Calu3 (cell line): ENCODE measurements at places on chromosomes 3 and 15. TPM values are rescaled to one million over a fixed set of nuclear protein-coding genes. Genes with fewer than 3 reads are reported as not detected.

TMEM108 gene
- total RNA-seq: not detected in 2 replicates

IL17RC gene
- total RNA-seq: 19.1 and 24.7 TPM in 2 replicates

LRRIQ4 gene
- total RNA-seq: 0.27 TPM in 1 of 2 replicates, not detected in the other

SLC22A13 gene
- 3.2 and 3.5 TPM in 2 replicates for total RNA-seq

DNA sequence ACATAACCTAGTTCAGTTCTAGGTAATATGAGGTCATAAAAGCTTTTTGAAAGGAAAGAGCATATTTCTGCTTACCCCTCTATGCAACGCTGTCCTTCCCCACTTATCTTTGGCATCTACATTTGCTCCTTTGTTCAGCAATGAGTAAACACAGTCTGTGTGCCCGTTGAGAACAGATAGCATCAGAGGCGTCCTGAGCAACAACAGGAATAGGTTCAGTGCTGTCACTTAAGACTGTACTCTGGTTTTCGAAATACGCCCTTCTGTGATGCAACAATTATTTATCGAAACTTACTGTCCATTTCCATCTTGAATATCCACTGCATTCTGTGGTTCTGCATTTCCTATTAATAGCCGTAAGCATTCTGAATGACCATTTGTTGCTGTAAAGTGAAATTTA is 84.4 kb downstream of the BTD start:
- no peak for DNase-seq

DNA sequence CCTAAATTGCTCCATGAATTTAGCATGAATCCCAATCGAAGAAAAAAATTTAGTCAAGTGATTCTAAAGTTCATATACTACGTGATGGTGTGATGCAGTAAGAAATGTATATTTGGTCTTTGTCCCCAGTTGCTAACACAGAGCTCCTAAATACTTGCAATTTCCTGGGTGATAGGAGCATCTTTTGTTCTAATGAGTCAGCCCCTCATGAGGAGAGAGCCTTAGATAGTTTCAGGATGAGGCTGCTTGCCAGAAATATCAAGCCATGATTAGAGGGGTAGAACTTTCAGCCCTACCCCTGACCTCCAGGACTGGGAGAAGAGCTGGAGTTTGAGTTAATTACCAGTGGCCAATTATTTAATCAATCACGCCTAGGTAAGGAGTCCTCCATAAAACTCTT is 170.2 kb downstream of the PDE8A start:
- no peak for DNase-seq

DNA sequence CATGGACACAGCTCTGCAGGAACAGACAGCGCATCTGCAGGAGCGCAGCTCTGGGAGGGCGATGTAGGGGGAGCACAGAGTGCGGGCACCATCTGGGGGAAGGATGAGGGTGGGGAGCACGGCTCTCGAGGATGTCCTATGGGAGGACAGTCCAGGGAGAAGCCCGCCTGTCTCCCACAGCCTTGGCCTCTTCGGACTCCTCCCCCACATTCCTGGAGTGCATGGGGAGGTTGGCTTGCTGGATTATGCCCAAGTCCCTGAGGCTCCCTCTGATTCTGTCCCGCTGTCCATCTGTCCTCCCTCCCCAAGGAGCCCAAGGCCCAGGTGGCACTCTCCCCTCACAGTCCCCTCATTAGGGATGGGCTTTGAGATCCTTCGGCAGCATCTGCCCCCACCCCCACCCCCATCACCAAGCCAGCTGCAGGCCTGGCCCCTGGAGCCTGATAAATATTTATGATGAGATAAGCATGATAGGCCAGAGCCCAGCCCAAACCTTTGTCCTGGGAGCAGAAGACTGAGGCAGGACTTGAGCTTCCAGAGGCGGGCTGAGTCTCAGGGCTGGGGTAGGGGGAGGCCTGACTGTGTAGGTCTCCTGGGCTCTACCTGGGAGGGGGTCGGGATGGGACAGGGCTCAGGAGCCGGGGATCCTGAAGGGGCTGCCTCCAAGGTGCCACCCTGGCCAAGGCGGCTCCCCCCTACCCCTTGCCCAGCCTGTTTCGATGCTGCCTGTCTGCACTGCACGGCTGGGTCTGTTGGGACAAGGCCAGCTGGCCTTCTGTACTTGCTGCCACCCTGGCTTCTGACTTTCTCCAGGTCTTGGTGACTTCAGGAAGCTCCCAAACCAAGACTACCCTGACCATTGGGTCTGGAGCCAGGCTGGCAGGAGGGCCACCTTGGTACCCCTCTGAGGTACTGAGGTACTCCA is 28.6 kb upstream of the SEMA3F start:
- no peak for DNase-seq

DNA sequence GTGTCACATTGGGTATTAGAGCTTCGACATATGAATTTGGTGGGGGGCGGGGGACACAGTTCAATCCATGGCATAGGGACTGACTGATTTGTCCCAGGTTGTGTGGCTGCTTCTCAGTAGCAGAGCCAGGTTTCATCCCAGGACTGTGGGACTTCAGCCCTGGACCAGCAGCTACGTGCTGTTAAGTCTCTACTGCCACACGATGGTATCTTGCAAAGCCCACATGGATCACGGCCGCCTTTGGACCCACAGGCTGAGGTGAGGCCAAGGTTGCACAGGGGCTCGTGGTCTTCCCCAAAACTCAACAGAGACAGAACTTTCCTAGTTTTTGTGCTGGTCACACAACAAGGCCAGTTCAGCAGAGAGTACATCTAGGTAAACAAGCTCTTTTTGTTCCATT is 97.4 kb downstream of the LRRK1 start:
- no peak for DNase-seq

DNA sequence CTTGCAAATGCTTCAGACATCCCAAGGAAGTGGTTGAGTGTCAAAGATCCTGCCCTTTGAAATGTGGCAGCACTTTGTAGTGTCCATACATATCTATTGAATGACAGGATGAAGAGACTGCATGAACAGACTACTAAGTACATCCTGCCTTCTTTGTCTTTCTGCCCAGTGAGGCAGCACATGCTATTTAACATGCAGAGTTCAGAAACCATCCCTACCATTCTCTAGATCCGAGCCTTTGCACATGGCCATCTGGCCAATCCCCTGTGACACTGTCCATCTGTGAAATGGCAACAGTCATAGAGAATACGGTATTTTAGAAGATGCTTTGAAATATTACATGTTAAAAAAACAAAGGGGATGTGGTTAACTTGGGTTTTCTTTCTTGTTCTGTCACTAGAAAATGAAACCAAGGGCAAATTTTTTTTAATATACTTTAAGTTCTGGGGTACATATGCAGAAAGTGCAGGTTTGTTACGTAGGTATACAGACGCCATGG is 519.6 kb downstream of the NTRK3 start:
- DNase-seq: no peak

GRCh38 chr3:40850861-40851260 is 326.1 kb downstream of the ZNF621 start:
- DNase-seq: no peak

DNA sequence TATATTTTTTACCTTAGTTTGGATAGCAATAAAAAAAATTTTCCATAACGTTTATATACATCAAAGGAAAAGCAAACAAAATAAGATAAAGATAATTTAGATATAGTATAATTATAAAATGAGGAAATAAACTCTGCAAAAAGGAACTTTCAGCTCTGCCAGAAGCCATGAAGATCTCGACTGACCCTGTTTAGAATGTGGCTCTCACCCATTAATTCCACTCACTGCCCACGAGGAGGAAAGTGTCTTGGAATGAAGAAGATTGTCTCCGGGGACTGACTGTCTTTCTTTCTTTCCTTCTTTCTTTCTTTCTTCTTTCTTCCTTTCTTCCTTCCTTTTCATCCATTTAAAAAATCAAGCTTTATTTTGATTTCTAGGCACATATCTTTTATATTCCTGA is 20.1 kb upstream of the PRR20G start:
- DNase-seq: no peak

DNA sequence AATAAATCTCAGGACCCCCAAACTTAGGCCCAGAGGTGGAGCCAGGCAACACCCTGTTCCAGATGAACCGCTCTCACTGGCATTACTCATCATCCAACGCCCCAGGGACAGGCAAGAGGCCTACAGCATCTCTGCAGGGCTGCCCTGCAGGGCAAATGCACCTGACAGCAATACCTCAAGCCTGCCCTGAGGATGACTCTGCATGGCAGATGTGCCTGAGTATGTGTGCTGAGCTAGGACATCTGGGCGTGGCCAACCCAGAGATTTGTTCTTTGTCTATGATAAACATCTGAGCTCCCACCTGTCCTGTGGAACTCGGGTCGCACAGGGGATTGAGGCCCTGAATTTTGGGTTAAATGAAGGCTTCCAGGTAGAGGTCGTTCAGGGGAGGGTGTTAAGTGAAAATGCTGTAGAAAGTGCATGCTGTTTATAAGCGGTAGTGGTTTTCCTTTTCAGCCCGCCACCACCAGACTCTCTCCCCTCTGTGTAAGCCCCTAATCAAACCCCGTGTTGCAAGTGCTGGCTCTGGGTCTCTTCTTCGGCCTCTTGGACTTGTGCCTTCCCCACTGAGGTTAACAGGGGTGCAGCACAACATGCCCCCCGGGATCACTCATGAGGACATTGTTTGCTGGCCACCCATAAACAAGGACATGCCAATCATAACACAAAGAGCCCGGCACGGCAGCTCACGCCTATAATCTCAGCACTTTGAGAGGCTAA is 92.3 kb downstream of the ATP10A start:
- DNase-seq: no peak

DNA sequence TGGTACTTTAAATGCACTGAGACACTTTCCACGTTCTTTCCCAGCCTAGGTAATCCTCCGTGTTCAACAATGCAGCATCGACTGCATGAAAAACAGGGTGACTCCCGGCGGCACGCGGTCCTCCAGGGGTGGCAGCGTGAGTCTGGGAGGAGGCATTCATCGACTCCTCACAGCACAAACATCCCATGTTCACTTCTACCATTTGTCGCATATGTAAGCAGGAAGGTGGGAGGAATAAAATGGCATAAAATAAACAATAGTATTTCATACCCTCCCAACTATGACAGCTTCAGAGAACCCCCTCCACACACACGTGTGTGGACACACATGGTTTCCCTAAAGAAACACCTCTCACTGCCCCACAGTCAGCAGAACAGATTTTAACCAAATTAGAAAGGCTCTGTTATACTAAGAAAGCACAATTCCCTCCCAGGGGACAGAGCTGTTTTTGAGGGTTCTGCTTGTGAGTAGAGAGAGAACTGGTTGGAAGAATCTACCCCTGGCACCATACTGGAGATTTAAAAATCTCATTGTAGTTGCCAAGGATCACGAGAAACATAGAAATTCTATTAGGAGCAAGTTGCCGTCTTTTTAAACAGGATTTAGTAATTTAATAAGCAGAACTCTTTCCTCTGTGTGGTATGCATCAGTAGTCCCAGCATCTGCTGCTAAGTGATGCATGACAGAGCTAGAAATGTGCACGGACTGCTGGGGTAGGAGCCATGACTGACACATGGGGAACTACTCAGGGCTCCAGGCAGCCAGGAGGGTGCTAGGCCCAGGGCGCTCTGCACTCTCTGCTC is 6.0 kb downstream of the FAM43A start:
- no peak for DNase-seq

GRCh38 chr3:126537116-126537729 is 13.3 kb downstream of the CHST13 start:
- DNase-seq: no peak

DNA sequence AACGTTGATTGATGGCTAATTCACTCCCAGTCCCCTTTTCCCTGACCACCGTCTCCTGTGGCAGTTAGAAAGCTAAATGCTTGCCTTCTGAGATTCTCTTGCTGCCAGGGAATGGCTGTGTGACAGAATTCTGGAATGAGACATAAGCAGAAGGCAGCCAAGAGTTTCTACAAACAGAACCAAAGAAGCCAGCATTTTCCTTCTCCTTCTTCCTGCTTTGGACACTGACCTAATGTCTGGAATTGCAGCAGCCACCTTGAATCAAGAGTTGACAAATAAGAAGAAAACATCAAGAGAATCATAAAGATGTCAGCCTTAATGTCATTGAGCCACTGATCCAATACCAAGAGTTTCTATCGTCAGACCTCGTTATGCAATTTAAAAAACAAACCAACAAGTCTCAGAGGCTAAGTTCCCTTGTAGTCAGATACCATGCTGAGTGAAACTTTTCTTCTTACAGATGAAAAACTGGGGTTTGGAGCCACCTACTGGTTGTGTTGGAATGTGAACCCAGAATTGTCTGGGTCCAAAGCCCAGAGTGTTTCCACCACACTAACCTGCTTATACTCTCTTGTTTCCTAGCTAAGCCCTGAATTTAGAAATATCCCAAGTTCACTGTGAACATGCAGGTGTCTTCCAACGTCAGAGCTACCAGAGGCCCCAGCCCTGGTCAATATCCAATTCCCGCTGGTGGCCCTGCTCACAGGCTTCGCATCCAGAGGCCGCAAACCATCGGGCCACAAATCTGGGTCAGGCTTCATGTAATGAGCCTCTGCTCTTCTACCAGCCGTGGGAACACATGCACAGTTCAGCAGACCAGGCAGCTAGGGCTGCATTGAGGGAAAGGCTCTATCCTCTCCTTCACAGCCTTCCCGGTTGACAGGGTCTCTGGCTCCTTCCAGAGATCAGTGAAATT is 42.5 kb downstream of the MCF2L2 start:
- DNase-seq: peak; percentile 77

- DNase-seq: peak; percentile 46
Observed at GRCh38 chr15:38868326-38869114, 303.9 kb upstream of the RASGRP1 start.

DNA sequence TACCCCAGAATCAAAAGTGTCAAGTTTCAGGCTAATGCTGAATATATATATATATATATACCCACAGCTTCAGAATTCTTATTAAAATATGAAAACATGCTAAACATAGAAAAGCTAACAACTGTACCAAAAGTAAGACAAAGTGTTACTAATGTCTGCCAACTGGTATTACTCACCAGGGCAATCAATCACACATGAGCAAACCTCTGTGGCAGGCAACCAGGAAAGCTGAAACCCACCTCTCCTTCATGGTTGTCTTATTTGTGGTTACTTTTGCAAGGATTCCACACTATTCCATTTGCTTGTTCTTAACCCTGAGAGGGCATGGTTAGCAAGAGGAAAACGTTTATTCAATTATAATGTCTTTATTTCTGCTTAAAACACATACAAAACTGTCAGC is 512.3 kb upstream of the MDFIC2 start:
- DNase-seq: peak; percentile 39
